ENCODE measurements at places on chromosomes 7 and 10. TPM values are rescaled to one million over a fixed set of nuclear protein-coding genes. Genes with fewer than 3 reads are reported as not detected.

Gene ZP3
- 0.46 TPM for total RNA-seq

Gene IFIT2
- 4.2 TPM for total RNA-seq

Gene PCGF5
- 63.2 TPM for total RNA-seq

Gene JAZF1
- 25.6 TPM for total RNA-seq

Gene SLC26A3
- total RNA-seq = not detected

Gene TRIM50
- 0.32 TPM for total RNA-seq

Gene MDFIC
- total RNA-seq = 18.3 TPM

Gene CPN1
- not detected for total RNA-seq

Gene FAM241B
- 3.2 TPM for total RNA-seq

Gene SPDYE16
- total RNA-seq = not detected

Gene SRRM3
- total RNA-seq = 16.5 TPM

Gene ANKMY2
- total RNA-seq = 21.9 TPM

Gene COL1A2
- 96.6 TPM for total RNA-seq

Gene ZNF503
- 6.0 TPM for total RNA-seq

Gene SDK1
- total RNA-seq = 2.3 TPM

DNA sequence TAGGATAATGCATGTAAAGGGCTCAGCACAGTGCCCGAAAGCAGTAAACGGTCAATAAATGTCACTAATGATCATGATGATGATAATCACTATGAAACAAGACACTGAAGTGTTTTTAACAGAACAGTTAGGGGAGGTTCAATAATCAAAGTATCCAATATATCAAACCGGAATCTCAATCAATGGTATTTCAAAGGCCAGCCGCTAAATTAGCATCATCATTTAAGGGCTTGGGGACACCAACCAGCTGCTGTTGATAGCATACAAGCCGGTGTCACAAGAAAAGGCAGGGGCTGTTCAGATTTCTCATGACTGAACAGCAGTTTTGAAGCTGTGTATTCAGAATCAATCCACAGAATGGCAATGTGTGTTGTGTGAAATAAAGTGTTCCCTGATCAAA lies 316.0 kb upstream of the NPVF start:
- DNase-seq = no peak

GRCh38 chr10:113991091-113991860 lies 52.4 kb upstream of the ADRB1 start:
- no peak for DNase-seq

GRCh38 chr10:68333058-68333395 lies 299 bp upstream of the PBLD start:
- DNase-seq = no peak

- DNase-seq = peak; percentile 94
Observed at GRCh38 chr7:151875942-151876898, 695 bp downstream of the PRKAG2 start.

GRCh38 chr10:107442035-107442505 lies 277.6 kb upstream of the SORCS1 start:
- no peak for DNase-seq

DNA sequence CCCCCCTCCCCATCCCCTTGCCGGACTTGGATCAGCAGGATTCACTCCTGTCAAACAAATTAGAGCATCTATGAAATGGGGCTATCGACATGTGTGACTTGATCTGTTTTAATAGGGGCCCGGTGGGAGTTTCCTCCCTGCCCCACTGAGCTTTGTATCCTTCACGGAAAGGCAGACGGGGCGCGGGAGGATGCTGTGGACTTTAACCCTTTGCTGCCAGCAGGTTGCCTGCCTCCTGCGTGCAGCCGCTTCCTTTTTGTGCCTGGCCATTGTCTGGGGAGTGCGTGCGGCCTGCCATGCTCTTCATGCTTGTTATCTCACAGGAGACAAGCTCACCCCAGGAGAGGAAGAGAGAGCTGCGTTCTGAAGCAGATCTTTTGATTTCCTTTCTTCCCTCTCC lies 512.8 kb upstream of the GALNT17 start:
- DNase-seq = no peak

DNA sequence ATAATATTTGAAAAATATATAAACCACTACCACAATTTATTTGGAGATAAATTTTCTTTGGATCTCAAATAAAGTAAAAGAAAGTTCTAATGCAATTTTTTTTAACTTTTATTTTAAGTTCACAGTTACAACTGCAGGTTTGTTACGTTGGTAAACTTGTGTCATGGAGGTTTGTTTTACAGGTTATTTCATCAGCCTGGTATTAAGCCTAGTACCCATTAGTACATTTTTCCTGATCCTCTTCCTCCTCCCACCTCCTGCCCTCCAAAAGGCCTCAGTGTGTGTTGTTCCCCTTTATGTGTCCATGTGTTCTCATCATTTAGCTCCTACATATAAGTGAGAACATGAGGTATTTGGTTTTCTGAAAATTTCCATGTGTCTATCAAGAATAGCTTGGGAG lies 54.5 kb downstream of the CAV1 start:
- DNase-seq = no peak

DNA sequence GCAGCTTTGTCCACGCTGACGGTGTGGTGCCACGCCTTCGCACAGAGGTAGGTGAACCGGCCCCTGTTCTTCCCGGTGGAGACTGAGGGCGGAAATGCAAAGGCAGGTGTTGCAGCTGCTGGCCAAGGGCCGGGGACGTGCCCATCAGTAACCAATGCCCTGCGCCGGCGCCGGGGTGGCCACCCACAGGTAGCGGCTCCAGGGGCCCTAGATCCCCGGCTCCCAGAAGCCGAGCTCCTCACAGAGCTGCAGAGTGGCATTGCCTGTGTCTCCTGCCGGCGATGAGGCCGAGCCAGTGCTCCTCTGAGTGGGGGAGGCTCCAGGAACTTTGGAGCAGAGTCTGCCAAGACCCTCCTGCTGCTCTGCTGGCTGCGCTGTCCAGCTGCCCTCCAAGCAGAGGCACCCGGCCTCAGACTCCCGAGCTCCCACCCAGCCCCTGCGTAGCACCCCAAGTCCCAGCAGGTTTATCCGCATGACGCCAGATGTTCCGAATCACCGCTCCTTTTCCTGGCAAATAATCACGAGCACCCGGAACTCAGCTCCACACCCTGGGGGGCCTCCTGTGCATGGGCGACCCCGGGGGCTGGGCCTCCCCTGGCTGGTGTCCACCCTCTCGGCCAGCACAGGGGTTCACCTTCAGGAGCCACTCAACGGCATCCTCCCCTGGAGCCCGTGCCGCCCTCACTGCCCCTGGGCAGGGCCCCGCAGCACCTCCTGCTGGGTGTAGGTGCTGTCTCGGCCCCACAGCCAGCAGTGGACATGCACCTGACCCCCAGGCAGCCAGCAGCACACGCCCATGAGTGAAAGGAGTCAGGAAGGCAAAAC lies 22.1 kb downstream of the CFAP46 start:
- peak; percentile 61 for DNase-seq

GRCh38 chr10:105150259-105150880 lies 509.3 kb downstream of the SORCS3 start:
- DNase-seq = no peak

DNA sequence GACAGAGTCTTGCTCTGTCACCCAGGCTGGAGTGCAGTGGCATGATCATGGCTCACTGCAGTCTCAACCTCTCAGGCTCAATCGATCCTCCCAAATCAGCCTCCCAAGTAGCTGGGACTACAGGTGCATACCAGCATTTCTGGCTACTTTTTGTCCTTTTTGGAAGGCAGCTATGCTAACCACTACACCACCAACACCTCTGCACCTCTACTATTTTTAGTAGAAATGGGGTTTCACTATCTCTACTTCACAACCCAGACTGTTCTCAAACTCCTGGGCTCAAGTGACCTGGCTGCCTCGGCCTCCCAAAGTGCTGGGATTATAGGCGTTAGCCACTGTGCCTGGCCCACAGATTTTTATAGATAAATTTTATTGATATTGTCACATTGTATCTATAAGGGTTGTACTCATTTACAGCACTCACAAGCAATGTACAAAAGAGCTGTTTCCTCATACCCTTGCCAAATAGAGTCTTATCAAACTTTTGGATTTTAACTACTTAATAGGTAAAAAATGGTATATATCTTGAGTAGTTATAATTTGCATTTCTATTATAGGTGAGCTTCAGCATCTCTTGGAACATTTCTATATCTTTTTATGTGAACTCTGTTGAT lies 23.7 kb downstream of the PRR15 start:
- DNase-seq = no peak

GRCh38 chr7:6637544-6638229 lies 569 bp downstream of the ZNF316 start:
- no peak for DNase-seq

DNA sequence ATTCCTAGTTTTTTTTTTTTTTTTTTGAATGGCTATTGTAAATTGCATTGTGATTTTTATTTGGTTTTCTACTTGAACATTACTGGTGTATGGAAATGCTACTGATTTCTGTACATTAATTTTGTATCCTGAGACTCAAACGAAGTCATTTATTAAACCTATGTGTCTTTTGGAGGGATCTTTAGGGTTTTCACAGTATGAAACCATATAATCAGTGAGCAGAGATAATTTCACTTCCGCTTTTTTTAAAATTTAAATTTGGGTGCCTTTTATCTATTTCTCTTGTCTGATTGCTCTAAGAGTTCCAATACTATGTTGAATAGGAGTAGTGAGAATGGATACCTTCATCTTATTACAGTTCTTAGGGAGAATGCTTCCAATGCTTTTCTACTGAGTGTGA lies 102.7 kb downstream of the ZWINT start:
- no peak for DNase-seq

DNA sequence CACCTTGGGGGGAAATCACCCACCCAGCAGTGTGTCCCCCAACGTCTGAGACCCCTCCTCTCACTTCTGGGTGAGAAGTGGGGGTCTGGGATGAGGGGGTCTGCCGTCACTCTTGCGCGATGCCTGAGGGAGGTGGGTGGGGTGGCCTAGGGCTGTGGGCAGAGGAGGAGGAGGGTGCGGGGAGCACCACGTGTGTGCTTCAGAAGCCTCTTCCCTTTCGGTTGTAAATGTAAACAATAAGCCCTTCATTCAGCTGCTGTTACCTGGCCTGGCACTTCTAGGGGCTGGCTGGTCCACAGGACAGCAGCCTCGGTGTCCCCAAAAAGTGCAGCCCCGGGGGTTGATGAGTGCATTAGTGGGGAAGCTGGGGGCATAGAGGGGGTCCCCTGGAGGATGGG lies 1.3 kb downstream of the CLIP2 start:
- no peak for DNase-seq

GRCh38 chr7:41696323-41696916 lies 6.5 kb downstream of the INHBA start:
- DNase-seq = peak; percentile 80

- DNase-seq = no peak
Observed at GRCh38 chr10:110491346-110491745, 6.4 kb upstream of the DUSP5 start.

- DNase-seq = no peak
Observed at GRCh38 chr7:13984831-13985685, 4.4 kb downstream of the ETV1 start.

DNA sequence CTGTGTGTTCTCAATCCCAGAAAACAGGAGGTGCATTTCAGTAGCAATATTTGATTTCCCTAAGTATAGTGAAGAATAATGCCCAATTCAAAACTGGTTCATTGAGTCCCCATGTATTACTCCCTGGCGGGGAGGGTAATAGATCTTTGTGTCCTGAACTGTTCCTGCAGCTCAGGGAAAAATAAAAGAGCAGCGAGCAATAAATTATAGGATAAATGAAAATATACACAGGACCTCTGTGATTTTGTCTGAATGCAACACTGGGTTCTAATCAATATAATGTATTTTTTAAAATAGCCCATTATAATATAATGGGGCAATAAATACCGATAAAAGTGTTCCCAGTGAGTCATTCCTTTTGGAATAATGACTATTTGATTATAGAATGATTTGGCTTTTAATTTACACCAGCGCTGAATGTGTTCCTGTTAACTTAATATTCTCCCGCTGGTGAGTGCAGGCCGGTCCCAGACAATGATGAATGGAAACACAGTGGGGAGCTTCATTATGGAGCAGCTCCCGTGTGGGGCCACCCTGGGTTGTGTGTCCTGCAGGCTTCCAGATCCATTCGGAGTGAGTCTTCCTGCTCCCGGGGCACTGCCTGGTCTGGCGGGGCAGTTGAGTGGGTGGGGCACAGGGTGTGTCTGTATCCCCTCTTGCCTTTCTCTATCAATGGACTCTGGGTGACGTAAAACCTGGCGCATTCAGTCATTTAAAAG lies 263.1 kb downstream of the ACTR3B start:
- no peak for DNase-seq

GRCh38 chr7:87934699-87935383 lies 790 bp downstream of the ADAM22 start:
- no peak for DNase-seq

DNA sequence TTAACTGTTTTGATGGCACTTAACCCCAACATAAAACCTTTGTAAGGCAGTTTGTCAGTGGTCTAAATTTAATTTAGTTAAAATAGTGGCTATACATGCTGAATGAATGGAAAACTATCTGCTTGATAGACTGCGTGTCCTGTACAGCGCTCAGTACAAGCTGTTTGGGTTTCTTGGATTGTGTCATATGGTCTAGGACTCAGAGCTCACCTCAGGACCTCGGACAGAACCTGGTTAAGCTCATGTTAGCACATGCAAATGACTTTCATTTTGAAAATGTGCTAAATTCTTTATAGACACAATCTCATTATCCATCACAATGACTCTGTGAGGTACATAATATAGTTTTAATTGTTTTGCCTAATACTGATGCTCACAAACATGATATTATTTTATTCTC lies 55.7 kb upstream of the RELN start:
- DNase-seq = no peak

DNA sequence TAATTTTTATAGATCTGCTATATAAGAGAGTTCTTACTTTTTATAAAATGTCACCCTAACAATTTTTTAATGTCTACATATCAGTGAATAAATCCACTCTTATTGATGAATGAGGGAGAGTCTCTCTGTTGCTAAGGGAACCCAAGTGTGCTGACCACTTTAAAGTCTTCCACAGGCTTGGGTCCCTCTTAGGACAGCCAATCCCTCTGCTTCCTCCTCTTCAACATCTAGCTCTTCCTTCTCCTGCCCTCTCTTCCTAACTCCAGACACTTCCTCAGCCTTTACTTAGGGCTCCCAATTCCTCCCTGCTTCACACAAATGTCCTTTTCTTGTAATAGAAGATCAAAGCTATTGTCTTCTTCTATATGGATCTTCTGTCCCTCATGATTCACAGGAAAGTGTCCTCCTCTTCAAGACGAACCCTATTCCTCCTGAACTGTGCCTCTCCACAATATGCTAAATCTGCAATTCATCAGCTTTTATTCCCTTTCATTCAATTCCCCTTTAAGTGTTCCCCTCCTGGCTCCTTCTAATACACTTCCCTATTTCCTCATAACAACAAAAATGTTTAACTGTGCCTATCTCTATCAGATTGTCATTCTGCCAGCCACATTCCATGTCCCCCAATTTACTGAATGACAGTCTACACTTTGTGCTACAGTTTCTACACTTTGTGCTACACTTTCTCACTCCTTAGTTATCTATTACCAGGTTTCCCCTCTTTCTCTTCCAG lies 37.7 kb downstream of the CDK6 start:
- no peak for DNase-seq
